Esophagus squamous epithelium (tissue), 5 donors: ENCODE measurements at places on chromosomes 2 and 18. TPM values are rescaled to one million over a fixed set of nuclear protein-coding genes. Genes with fewer than 3 reads are reported as not detected.
A peak's percentile ranks its signal among the peaks of the same experiment; 100 is the strongest.

- H3K27ac ChIP-seq: no peak overlapping the region
- peaks cover 8% of the 10 kb centered on the region for H3K4me1 ChIP-seq
- no peaks in the 10 kb centered on the region for H3K36me3 ChIP-seq
- no peak overlapping the region for H3K4me3 ChIP-seq
These were observed 32.9 kb downstream of the CAVIN2 start for GRCh38 chr2:191813943-191814342.

GRCh38 chr2:37523814-37524362 lies 147.6 kb downstream of the CDC42EP3 start:
- H3K36me3 ChIP-seq: no peaks in the 10 kb centered on the region
- no peaks in the 10 kb centered on the region for H3K27me3 ChIP-seq
- H3K4me1 ChIP-seq: peaks cover 11% of the 10 kb centered on the region
- DNase-seq: no peak
- no peak overlapping the region for H3K4me3 ChIP-seq

DNA sequence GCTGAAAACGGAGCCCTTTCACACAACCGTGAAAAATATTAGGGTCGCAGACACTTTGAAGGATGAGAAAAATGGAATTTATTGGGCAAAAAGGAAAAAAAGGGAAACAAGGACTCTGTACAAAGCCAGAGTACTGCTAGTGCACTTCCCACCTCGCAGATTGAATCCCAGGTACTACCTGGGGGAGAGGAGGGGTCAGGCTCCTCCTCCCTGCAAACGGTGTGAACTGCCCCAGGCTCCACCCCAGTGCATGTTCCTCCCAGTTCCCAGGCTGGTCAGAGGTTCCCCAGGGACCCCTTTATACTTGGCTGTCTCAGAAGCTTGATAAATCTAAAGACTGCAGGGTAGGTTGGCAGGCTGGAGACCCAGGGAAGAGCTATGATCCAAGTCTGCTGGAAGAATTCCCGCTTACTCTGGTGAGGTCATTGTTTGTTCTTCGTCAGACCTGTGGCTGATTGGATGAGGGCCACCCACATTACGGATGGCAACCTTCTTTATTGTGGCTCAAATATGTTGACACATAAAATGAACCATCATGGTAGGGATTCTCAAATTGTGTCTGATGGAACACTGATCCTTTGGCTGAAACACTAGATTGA lies 290.4 kb upstream of the POU3F3 start:
- DNase-seq: no peak

- no peak for DNase-seq
- no peaks in the 10 kb centered on the region for H3K27me3 ChIP-seq
- H3K4me3 ChIP-seq: no peak overlapping the region
- no peaks in the 10 kb centered on the region for H3K36me3 ChIP-seq
- no peak overlapping the region for H3K27ac ChIP-seq
These were observed 139.5 kb upstream of the SPHKAP start for GRCh38 chr2:228321015-228321414.

The GMCL1 gene
- total RNA-seq: 15.6 TPM

GRCh38 chr2:206799083-206799482 lies 33.7 kb downstream of the FASTKD2 start:
- H3K27me3 ChIP-seq: no peaks in the 10 kb centered on the region
- no peaks in the 10 kb centered on the region for H3K36me3 ChIP-seq
- no peaks in the 10 kb centered on the region for H3K4me1 ChIP-seq
- no peak for DNase-seq
- H3K4me3 ChIP-seq: no peak overlapping the region
- no peak overlapping the region for H3K27ac ChIP-seq

- no peaks in the 10 kb centered on the region for H3K27me3 ChIP-seq
- peak overlapping the region; percentile 86 for H3K27ac ChIP-seq
- peaks cover 55% of the 10 kb centered on the region for H3K4me1 ChIP-seq
- H3K36me3 ChIP-seq: no peaks in the 10 kb centered on the region
- peak overlapping the region; percentile 2 for H3K4me3 ChIP-seq
These were observed 44.7 kb upstream of the VPS54 start for GRCh38 chr2:64063924-64064331.

GRCh38 chr2:75500633-75501032 lies 60.1 kb downstream of the EVA1A start:
- no peaks in the 10 kb centered on the region for H3K27me3 ChIP-seq
- no peak overlapping the region for H3K4me3 ChIP-seq
- no peak for DNase-seq
- H3K27ac ChIP-seq: no peak overlapping the region
- no peaks in the 10 kb centered on the region for H3K36me3 ChIP-seq

GRCh38 chr2:104443145-104443544 lies 410.8 kb upstream of the POU3F3 start:
- H3K4me1 ChIP-seq: no peaks in the 10 kb centered on the region
- no peak overlapping the region for H3K27ac ChIP-seq
- no peaks in the 10 kb centered on the region for H3K36me3 ChIP-seq
- no peak overlapping the region for H3K4me3 ChIP-seq

GRCh38 chr18:6920099-6920955 lies 190.8 kb downstream of the ARHGAP28 start:
- H3K27ac ChIP-seq: no peak overlapping the region
- H3K4me3 ChIP-seq: no peak overlapping the region
- H3K4me1 ChIP-seq: no peaks in the 10 kb centered on the region

GRCh38 chr2:64716569-64716968 lies 62.9 kb upstream of the SERTAD2 start:
- H3K4me1 ChIP-seq: no peaks in the 10 kb centered on the region
- no peak for DNase-seq
- H3K4me3 ChIP-seq: no peak overlapping the region
- no peaks in the 10 kb centered on the region for H3K36me3 ChIP-seq
- H3K27ac ChIP-seq: no peak overlapping the region

DNA sequence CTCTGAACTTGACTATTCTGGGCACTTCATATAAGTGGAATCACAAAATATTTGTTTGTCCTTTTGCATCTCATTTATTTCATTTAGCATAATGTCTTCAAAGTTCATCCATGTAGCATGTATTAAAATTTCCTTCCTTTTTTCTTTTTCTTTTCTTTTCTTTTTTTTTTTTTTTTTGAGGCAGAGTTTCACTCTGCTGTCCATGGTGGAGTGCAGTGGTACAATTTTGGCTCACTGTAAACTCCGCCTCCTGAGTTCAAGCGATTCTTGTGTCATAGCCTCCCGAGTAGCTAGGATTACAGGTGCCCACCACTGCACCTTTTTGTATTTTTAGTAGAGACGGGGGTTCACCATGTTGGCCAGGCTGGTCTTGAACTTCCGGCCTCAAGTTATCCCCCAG lies 11.9 kb downstream of the ATP8B1 start:
- H3K4me1 ChIP-seq: peaks cover 77% of the 10 kb centered on the region
- no peak for DNase-seq
- no peak overlapping the region for H3K27ac ChIP-seq
- H3K4me3 ChIP-seq: no peak overlapping the region
- H3K36me3 ChIP-seq: no peaks in the 10 kb centered on the region
